ENCODE measurements at places on chromosomes 16 and 17. TPM values are rescaled to one million over a fixed set of nuclear protein-coding genes. Genes with fewer than 3 reads are reported as not detected.

Gene SNAI3
- not detected for total RNA-seq

Gene SOX9
- 0.37 TPM for total RNA-seq

Gene HEXD
- total RNA-seq, result 10.7 TPM

Gene NPIPA7
- total RNA-seq, result 0.73 TPM

Gene ACAP1
- 2.2 TPM for total RNA-seq

Gene FBXW10
- total RNA-seq, result 0.20 TPM

Gene DPEP3
- total RNA-seq, result not detected

Gene DNAAF1
- total RNA-seq, result not detected

Gene RDM1
- total RNA-seq, result 0.37 TPM

Gene GUCY2D
- total RNA-seq, result under 0.01 TPM

Gene TLCD2
- 1.5 TPM for total RNA-seq

Gene WNT9B
- not detected for total RNA-seq

Gene CBFA2T3
- not detected for total RNA-seq

Gene CA7
- not detected for total RNA-seq

Gene TSPOAP1
- not detected for total RNA-seq

Gene STH
- total RNA-seq, result not detected

Gene WIPI1
- total RNA-seq, result 158 TPM

Gene SLC47A1
- total RNA-seq, result 5.1 TPM

Gene MRC2
- total RNA-seq, result 164 TPM

Gene KIAA0513
- total RNA-seq, result 7.8 TPM

Gene CTRB1
- not detected for total RNA-seq

Gene WNK4
- total RNA-seq, result not detected

Gene NACA2
- total RNA-seq, result not detected

Gene CBX8
- total RNA-seq, result 2.0 TPM

Gene HOXB9
- 0.37 TPM for total RNA-seq

Gene AATK
- 0.37 TPM for total RNA-seq

Gene OR3A3
- not detected for total RNA-seq

Gene HS3ST4
- total RNA-seq, result not detected

Gene SLFN14
- not detected for total RNA-seq

Gene CA4
- total RNA-seq, result not detected

Gene NDEL1
- 53.2 TPM for total RNA-seq

Gene TNK1
- total RNA-seq, result not detected

Gene CACNA1H
- under 0.01 TPM for total RNA-seq

Gene SPG7
- 119 TPM for total RNA-seq

Gene KRTAP4-4
- not detected for total RNA-seq

Gene SLC7A6OS
- total RNA-seq, result 9.9 TPM

Gene ZNF750
- total RNA-seq, result not detected

Gene KRTAP3-1
- not detected for total RNA-seq

Gene IGF2BP1
- 0.98 TPM for total RNA-seq

Gene PLA2G10
- not detected for total RNA-seq

Gene CCR7
- not detected for total RNA-seq

All from subcutaneous preadipocyte (primary cell).